T-helper 22 cell (primary cell): ENCODE measurements at places on chromosomes 2 and 18.

DNA sequence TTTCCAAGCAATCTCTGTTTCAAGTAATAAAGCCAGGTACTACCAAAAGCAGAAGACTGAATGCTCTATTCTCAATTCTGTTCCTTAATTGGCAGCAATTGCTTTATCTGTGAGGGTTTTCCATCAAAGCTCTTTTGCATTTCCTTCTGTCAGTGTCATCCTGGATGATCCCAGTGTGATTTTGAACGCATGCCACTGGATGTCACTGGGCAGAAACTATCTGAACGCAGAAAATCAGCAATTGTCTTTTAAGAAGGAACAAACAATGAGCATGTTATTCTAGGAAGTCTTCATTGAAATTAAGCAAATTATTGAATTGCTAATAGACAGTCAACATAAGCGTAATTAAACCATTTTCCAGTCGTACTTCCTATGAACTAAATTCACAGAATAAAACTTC, 259.0 kb upstream of the REG3G start:
- DNase-seq, result no peak

- DNase-seq, result no peak
These were observed 27.5 kb upstream of the EPAS1 start for GRCh38 chr2:46269544-46270273.

DNA sequence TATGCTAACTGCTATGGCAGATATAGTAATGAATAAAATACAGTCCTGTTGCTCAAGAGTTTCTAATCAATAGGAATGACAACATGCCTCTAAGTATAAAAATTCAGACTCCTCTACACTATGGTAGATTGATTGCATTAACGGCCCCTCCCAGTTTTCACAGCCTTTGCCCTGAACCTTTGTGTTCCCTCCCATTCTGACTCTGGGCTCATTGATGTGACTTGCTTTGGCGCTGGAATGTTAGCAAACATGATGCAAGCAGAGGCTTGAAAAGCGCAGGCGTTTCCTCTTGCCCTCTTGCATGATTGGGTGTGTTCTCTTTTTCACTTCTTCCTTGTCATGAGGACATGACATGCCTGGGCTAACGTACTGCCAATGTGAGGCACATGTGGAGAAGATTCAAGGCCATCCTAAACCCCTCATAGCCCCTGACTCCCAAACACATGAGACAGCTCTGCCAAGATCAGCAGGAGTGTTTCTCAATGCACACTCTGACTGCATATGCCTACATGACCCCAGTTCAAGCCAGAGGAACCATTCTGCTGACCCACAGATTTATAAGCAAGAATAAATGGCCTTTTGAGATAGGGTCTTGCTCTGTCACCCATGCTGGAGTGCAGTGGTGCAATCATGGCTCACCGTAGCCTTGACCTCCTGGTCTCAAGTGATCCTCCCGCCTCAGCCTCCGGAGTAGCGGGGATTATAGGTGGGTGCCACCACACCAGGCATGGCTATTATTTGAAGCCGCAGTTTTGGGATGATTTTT, 49.7 kb upstream of the CD28 start:
- DNase-seq, result no peak

DNA sequence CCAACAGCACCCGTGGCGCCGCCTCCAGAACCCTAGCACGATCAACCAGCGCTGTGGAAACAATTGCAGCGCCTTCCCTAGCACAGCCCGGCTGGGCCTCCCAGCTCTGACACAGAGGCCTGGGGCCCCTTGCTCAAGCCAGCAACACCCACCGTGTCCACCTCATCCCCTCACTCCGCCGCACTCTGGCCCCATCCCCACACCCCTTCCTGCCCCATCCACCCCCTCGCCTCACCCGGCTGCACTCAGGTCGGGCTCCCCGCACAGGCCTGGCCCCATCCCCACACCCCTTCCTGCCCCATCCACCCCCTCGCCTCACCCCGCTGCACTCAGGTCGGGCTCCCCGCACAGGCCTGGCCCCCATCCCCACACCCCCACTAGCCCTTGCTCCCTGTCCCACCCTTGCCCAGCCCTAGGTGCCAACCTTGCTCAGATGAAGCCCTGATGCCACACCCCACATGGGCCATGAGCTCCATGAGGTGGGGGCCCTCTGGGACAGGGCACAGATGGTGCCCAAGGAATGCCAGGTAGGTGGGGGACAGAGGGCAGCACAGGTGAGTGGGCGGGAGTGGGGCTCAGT, 28.7 kb downstream of the KIF1A start:
- DNase-seq, result no peak

GRCh38 chr2:176188774-176189680, 559 bp downstream of the HOXD1 start:
- DNase-seq, result no peak
